Activated CD4-positive, alpha-beta T cell treated with anti-CD3 and anti-CD28 coated beads, Interleukin-2, amount 10 ng/mL, durations not matched to agents 7 days and 5 days (primary cell): ENCODE measurements at places on chromosomes 12 and 14.

- peak; percentile 29 for DNase-seq
Observed at GRCh38 chr12:9341260-9341585, 133.0 kb upstream of the PZP start.

- DNase-seq = no peak
Observed at GRCh38 chr12:119259484-119259883, 75.0 kb upstream of the CCDC60 start.

DNA sequence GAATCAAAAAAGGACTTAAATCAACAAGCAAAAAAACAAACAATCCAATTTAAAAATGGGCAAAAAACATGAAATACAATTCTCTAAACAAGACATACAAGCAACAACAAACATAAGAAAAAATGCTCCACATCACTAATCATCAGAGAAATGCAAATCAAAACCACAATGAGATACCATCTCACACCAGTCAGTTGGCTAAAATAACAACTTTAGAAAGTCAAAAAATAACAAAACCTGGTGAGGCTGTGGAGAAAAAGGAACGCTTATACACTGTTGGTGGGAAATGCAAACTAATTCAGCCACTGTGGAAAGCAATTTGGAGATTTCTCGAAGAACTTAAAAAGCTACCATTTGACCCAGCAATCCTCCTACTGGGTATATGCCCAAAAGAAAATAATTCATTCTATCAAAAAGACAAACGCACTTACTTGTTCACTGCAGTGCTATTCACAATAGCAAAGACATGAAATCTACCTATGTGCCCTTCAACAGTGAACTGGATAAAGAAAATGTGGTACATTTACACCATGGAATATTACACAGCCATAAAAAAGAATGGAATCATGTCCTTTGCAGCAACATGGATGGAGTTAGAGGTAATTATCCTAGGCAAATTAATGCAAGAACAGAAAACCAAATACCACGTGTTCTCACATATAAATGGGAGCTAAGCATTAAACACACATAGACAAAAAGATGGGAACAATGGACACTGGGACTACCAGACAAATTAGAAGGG lies 26.9 kb downstream of the PRKD1 start:
- no peak for DNase-seq

- DNase-seq = no peak
Observed at GRCh38 chr12:116133149-116133548, 144.3 kb downstream of the MED13L start.

GRCh38 chr12:11649413-11650285 lies at the start of gene ETV6:
TSS of gene ETV6 (plus strand) at chr12:11649674. CDS start at chr12:11650128, 454 bp downstream.
- peak; percentile 82 for DNase-seq

- no peak for DNase-seq
Observed at GRCh38 chr14:99040711-99041110, 231.3 kb downstream of the BCL11B start.

GRCh38 chr12:89933911-89934310 lies 225.3 kb upstream of the ATP2B1 start:
- DNase-seq = no peak

- peak; percentile 72 for DNase-seq
Observed at GRCh38 chr12:7959701-7960121, 23.7 kb upstream of the SLC2A3 start.

DNA sequence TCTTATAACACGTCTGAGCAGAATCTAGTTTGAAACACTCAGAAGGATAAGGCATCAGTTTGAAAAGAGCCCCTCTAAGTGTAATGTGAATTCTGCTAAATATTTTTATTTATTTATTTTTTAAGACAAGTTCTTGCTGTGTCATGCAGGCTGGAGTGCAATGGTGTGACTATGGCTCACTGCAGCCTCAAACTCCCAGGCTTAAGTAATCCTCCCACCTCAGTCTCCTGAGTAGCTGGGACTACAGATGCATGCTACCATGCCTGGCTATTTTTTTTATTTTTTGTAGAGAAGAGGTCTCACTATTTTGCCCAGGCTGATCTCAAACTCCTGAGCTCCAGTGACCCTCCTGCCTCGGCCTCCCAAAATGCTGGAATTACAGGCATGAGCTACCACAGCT lies 225.9 kb upstream of the SEL1L start:
- no peak for DNase-seq

DNA sequence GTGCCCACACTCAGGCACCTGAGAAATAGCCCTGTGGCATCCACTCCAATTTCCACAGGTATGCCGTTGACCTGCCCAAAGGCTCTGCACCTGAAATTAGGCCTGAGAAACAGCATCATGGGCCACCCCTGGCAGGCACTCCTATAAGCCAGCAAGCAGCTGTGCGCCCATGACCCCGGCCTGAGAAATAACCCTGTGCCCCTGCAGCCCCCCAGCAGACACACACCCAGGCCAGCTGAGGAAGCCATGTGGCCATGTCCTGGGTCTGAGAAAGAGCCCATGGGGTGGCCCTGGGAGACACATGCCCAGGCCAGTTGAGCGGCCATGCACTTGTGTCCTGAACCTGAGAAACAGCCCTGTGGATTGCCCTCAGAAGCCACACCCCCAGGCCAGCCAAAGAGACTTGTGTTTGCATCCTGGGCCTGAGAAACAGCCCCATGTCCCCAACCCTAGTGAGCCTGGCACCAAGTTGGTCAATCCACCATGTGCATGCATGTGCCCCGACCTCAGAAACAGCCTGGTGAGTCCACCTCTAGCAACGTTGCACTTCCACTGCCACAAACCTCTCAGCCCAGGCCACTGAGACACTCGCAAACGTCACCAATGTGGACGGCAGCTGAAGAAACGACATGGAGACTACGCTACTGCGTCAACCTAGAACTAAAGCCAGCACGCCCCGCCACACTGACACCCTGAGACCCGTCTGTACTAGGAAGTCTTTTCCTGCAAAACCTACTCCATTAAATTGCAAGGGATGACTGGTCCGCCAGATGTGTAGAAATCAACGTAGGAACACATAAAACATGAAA lies 411.9 kb downstream of the TMEM121 start:
- no peak for DNase-seq

- DNase-seq = no peak
Observed at GRCh38 chr14:103118663-103119404, 4.4 kb upstream of the TNFAIP2 start.

DNA sequence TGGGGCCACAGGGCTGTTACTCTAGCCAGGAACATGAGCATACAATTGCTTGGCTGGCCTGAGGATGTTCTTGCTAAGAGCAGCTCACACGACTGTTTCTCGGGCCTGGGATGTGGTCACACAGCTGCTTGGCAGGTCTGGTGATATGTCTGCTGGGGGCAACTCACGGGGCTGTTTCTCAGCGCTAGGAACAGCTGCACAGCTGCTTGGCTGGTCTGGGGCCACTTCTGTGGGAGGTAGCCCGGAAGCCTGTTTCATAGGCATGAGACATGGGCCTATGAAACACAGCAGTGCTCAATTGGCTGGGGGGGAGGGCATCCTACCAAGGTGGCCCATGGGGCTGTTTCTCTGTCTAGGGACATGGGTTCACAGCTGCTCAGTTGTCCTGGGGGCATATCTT lies 73.4 kb upstream of the DDHD1 start:
- no peak for DNase-seq

- no peak for DNase-seq
Observed at GRCh38 chr12:73714655-73715054, 823.0 kb upstream of the ATXN7L3B start.

GRCh38 chr12:739349-739748 lies 13.0 kb upstream of the WNK1 start:
- DNase-seq = no peak

DNA sequence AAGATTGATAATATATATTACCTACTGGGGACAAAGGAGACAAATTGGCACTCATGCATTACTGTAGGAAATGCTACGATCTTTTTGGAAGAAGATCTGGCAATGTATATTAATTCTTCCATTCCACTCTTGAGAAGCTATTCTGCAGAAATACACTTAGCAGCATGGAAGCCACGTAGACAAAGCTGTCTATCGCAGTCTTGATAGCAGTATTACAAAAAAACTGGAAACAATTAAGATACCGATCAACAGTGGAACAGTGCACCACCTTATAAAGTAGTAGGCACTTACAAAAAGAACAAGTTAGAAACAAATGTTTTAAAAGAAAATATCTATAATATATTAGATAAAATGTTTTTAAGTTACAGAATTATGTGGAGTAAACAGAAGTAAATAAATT lies 87.2 kb downstream of the ABCD2 start:
- DNase-seq = no peak

DNA sequence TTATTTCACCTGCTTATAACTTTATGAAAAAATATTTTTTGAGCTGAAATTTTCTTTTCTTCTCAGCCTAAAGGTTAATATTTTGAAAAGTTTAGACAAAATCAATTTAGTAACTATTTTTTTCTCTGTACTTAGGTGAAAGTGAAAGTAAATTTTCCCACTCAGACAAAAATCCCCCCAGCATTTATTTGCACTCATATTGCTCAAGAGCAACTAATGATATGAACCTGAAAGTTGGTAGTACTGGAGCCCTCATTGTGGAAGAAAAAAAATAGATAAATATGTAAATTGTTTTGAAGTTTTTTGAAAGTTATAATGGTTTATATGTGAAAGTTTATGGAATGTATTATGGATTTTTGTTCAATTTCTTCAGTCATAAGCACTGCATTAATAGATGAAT lies 1005.9 kb upstream of the ATXN7L3B start:
- DNase-seq = no peak

GRCh38 chr14:62162998-62163589 lies 400.9 kb downstream of the SNAPC1 start:
- DNase-seq = peak; percentile 20

DNA sequence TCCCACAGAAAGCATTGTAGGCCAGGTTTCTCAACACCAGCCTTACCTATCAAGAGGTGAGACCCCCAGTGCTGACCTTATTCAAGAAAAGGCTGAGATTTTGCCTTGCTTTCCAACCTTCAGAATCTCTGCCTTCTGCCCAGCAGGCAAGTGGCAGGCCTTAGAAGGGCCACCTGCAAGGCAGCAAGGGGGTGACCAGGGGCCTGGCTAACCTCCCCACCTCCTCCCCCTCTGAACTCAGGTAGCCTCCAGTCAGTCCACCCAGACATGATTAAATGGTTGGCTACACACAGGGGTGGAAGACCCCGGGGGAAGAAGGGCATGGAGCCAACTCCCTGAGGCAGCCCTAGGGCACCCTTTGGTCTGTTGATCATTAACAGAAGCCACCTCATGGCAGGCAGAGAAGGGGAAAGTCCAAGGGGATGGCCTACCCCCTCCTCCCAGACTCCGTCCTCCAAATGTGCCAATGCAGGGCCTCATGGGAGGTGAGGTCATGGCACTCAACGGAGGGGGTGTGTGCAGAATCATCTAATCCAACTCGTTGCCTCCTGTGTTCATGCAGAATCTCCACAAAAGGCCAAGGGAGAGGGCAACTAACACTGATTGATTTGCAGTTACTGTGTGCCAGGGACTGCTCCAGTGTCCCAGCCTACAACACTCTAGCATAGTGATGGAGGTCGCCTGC lies 8.5 kb downstream of the ZFP36L1 start:
- DNase-seq = no peak

DNA sequence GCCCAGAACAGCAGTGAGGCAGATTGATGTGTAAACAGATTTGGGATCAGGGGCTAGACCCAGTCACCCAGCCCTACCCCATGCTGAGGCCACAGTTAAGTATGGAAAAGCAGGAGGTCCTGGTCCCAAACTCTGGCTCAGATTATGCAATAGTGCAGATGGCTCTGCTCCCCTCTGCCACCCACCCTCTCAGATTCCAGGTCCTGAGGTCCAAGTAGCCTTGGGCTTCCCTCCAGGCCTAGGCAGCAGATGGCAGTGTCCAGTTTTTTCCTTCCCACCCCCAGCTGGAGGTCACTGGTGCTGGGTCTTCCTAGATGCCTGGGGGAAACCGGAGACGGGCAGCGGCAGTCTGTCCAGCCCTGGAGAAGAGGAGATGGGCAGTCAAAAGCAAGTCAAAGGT lies 2.8 kb upstream of the DHH start:
- no peak for DNase-seq

GRCh38 chr12:121139286-121139685 lies 6.6 kb downstream of the P2RX7 start:
- no peak for DNase-seq

- DNase-seq = no peak
Observed at GRCh38 chr12:24955389-24955788, 6.5 kb upstream of the BCAT1 start.
